ENCODE measurements at places on chromosomes 2 and 18.

- no peak for DNase-seq
Observed at GRCh38 chr2:224208007-224208406, 168.9 kb upstream of the SERPINE2 start.

GRCh38 chr2:67075530-67076238, 321.4 kb upstream of the ETAA1 start:
- DNase-seq = no peak

- DNase-seq = no peak
Observed at GRCh38 chr2:3138621-3139020, 239.0 kb downstream of the EIPR1 start.

- no peak for DNase-seq
Observed at GRCh38 chr18:11215216-11215615, 65.8 kb upstream of the PIEZO2 start.

DNA sequence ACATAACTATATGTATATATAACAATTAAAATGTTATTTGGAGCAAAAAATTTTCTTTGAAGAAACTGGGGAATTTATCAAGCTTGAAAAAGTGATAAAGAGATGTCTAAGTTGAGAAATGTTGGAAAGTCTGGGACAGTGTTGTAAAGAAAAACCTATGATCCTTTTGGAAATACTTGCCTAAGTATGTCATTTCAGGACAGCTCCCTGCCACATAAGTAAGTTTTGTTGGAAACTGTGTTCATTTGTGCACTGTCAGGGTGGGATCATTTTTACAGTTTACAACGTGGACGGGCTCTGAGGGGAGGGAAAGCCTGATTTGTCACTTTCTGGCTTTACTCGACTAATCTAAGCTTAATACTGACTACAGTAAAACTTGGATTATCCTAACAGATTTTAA, 10.4 kb upstream of the COL3A1 start:
- DNase-seq = no peak

- DNase-seq = peak; percentile 34
Observed at GRCh38 chr2:161766334-161766733, 142.1 kb downstream of the SLC4A10 start.

DNA sequence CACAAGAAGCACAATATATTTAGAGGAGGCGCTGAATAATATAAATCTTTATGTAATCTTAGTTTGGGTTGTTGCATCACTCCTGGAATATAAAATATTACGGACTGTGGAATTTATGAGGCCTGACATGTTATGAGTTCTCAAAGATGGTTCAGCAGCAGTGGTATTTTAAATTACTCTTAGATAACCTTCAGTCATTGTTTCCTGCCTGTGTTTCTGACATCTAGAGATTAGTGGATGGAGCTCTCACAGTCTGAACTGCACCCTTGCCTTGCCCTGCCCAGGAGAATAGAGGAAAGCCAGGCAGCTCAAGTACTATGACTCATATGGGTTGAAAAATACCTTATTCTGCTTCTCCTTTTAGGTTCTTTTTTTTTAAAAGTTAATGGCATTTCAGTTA, 70.0 kb downstream of the ACSL3 start:
- no peak for DNase-seq

DNA sequence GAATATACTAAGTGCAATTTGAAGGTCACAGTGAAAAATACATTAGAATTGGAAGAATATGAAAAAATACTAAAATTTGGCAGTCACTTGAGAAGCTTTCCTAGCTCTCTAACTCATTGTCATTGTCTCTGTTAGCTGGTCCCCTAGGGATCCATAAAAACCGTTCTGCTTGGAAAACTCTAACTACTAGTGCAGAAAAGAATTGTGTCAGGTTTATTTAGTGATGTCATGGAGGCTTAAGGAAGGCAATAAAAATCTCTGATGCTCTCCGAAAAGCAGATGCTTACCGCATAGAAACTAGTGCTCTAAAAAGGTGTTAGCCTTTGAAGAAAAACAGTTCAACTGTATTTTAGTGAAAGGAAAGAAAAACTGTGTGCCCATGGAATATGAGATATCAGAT, 150.1 kb upstream of the DLGAP1 start:
- DNase-seq = no peak

GRCh38 chr2:229422063-229422462, 151.0 kb upstream of the PID1 start:
- DNase-seq = no peak

DNA sequence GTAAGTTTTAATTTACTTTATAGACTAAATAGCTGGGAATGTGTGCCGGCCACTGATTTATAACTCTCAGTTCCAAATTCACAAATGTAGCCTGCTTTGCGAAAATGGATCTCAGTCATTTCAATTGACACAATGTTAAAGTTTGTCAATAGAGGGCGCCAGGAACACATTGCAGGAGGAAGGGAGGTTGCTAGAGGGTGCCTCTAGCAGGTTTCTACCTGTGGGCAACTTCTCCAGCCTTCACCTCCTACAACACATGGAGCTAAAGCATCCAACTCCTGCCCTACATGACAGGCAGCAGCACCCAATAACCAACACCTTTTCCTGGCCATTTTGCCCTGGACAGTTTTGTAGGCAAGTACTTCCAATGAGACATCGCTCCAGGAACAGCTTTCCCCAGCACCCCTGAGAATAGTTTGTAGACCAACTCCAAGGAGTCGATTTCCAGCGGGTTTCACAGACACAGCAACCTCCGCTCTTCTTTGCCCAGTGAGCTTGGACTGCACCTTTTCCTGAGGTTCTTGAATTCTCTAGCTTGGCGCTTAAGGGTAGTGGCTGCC, 784.8 kb upstream of the CDH2 start:
- DNase-seq = no peak

GRCh38 chr2:205139822-205140463, 542.4 kb upstream of the NRP2 start:
- no peak for DNase-seq

DNA sequence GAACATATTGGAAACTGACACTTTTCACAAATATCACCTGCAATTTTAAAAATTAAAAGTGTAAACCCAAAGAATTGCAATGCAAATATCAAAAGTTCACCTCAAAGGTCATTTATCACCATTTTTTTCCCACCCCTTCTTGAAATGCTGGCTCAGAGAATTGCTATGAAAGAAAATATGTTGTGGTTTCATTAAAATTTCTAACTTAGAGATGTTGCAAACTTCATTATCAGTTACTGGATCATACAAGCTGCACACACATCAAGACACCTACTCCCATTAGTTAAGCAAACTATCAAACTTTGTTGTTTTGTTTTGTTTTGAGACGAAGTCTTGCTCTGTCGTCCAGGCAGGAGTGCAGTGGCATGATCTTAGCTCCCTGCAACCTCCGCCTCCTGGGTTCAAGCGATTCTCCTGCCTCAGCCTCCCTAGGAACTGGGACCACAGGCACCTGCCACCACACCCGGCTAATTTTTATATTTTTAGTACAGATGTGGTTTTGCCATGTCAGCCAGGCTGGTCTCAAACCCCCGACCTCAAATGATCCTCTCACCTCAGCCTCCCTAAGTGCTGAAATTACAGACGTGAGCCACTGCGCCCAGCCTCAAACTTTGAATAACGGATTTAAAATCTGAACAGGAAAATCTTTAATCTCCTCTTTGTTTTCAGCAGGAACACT, 37.0 kb downstream of the STK39 start:
- no peak for DNase-seq

DNA sequence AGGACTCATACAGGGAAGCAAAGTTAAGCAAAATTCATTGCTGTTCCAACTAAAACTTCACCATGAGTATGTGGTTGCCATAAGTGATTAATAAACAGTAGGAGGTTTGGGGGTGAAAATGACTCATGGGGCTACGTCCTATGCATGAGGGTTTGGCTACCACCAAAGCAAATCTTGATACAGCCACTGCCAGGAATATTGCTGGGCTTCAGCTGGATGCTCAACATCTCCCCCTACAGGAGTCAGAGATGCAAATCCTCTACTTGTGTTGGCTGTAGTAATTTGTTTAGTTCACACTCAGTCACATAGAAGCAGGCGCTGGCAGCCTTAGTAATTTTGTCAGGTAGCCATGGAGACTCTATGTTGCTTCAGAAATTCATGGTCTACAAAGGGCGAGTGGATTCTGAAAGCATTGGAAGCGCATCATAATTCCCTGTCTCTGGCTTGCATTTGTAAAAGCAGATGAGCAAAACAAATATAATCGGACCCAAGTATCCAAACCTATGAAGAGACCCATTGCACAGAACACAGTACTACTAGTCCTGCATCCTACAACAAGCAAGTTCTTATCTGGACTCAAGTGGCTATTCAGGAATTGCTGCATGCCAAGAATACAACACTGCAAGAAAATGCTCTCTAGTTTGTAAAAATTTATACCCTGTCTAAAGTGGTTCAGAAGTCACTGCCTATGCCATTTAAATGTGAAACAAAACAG, 76.0 kb downstream of the CD28 start:
- DNase-seq = peak; percentile 57

DNA sequence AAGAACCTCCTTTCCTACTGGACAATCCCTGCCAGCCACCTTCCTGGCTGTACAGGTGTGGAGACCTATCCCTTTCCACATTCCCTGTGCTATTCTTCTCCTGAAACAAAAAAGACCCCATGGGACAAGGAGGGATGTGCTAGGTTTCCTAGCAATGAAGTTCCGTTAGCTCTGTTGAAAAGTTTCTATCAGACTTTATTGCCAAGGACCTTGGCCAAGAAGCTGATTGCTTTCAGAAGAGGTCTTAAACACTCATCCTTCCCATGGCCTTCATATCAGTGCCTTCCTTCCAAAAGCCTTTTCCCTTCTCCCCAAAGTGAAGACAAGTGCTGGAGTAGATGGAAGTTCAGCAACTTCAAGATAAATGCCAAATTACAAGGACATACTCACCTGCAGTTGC, 194.8 kb downstream of the AGPS start:
- DNase-seq = no peak

DNA sequence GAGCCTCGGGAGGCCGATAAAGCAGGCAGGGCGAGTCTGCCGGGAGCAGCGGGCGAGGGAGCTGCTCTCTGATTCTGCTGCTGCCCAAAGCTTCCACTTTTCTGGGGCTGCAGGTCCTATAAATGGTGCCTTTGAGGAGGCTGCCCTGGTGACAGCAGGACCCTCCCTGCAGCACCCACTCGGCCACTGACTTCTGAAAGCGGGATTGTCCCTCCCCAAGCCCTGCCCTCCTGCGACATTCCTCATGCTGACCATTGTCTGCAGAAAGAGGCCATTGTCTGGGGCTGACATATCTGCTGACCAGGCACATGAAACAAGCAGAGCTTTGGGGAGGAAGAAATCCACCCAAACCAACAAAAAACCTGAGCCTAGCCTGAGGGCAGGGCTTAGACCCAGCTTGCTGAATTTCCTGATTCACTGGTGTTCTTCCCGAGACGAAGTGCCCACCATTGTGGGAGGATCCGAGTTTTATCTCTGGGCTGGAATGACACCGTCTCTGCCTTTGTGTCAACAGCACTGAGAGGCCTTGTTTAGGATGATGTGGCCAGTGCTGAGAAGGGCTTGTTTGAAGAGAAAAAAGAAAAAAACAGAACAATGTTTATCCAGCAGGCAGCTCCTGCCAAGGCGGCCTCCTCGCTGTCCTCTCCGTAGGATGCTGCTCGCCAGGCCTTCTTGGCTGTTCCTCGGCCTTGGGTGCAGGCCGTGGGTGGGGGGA, 129.7 kb downstream of the MYCN start:
- DNase-seq = no peak

- no peak for DNase-seq
Observed at GRCh38 chr2:225028572-225028971, 13.7 kb downstream of the DOCK10 start.

GRCh38 chr2:36696533-36696932, at the start of gene VIT:
Gene VIT, plus strand, starts transcription at chr2:36696707. Its CDS starts 19,664 bp downstream, at chr2:36716371.
- DNase-seq = no peak

GRCh38 chr2:216508229-216508628, 9.6 kb downstream of the RPL37A start:
- no peak for DNase-seq

GRCh38 chr2:39632876-39633275, 32.8 kb upstream of the TMEM178A start:
- DNase-seq = no peak

GRCh38 chr2:214836568-214836967, 27.1 kb upstream of the BARD1 start:
- no peak for DNase-seq

- DNase-seq = no peak
Observed at GRCh38 chr2:233248999-233249398, 2.5 kb upstream of the ATG16L1 start.

GRCh38 chr2:191929288-191929687, 82.4 kb upstream of the CAVIN2 start:
- no peak for DNase-seq

DNA sequence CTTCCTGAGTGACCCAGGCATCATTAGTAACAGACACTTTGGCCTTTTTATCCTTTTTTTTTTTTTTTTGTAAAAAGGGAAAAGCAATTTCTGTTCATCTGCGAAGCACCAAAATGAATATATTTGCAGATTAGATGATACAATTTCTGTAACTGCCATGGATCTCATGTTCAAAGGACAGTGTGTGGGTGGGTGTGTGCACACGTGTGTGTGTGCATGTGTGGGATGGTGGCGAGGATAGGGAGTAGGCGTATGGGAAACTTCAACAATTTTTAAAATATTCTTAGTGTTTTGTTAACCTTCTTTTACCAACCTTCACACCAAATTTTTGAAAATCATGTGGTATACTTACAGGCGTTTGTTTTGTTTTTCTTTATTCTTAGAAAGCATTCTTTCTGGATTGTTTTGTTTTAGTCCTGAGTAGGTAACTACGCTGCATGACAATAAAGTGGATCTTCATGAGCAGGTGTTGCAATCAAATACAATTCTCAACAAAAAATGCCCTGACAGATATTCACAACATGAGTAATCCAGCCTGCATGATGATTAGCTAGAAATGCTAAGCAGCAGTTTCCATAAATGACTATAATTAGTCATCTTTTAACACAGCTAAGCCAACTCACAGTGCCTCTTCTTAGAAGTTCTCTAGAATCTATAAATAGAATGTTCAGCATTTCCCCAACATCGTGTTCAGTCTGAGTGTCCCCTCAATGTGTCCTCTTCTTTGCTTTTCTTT, 53.5 kb upstream of the RMDN2 start:
- DNase-seq = no peak

DNA sequence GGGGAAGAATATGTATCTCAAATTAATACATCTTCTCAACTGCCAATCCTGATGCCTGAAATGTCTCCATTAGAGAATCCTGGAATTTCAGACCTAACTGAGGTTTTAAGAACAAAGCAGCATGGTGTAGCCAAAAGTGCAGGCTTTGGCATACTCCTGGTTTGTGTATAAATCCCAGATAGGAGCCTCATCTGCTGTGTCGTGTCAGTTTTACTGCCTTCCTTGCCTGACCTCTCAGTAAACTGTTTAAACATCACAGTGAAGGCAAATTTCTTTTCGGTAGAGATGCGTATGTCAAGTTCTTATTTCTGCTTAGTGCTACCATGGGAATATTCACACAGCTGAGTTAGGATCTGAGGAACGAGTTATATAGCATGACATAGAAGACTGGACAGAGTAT, 7.3 kb downstream of the SCG2 start:
- no peak for DNase-seq

DNA sequence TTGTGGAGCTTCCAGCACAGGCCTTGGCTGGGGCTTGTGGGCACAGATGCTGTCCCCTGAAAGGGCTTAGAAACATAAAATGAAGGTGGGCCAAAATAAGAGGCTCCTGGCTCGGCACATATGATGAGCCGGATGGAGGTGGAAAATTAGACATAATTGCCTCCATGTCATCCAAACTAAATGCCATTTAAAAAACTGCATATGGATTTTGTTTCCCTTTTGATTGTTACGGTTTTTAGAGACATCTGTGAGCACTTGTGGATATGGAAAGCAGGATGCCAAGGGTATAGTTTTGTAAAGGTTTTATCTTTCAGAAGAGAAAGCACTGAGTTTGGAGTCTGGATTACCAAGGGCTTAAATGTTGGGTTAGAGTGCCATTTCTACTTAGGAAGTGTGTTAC, 498.3 kb downstream of the RIT2 start:
- DNase-seq = no peak

GRCh38 chr2:229489016-229489415, 217.9 kb upstream of the PID1 start:
- DNase-seq = peak; percentile 83

All from PC-9 (cell line).